GM23338 (cell line): ENCODE measurements at places on chromosomes 1 and 21.

DNA sequence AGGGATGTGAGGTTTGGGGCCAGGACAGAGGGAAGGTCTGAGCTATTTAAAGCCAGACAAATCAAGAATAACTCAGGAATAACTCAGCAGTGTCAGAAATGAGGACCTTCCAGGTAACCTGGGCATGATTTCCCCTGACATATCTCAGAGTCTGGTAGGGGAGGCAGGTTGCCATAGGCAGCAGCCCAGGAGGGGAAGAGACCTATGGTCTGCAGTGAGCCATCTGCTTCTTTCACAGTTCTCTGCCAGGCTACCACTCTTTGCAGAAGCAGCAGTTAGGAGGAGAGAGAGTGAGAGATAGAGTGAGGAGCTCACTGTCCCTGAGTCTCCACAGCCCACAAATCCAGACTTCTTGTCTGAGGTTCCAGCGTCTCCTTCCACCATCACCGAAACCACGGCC, 6.3 kb upstream of the VSIG8 start:
- DNase-seq: no peak

- DNase-seq: no peak
Measured at GRCh38 chr1:18668750-18669404, 38.2 kb downstream of the PAX7 start.

DNA sequence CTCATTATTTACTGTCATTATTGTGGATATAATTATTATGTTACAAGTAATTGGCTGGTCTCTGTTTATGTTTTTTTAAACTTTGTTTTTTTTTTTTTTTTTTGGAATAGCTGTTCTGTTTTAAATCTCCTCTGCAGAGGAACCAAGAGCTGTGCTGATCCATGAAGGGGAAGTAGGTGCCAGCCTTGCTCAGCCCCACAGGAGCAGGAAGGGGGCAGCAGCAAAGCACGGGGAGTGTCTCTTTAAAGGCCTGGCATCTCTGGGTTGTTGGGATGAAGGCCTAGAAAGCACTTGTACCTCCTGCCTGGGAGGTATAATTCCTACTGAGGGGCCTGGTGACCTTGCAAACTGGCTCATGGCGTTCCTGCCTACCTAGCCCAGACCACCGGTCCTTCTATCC, 2.5 kb upstream of the GRHL3 start:
- no peak for DNase-seq

DNA sequence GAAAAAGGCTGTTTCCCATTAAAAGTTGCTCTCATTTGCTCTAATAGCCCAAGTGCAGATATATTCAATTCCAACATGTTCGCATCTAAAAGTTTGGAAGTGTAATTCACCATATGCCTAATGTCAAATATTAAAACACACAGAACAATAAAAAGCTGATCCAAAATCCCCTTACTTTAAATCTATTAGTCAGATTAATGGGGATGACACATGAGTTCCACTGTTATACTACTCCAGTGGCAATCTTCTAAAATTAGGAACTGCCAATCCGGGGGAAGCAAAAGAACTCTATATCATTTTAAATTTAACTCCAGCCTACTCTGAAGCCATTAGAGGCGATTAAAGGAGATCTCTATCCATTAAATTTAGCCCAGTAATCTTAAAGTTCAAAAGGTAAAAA, 317.1 kb downstream of the NTNG1 start:
- DNase-seq: no peak

DNA sequence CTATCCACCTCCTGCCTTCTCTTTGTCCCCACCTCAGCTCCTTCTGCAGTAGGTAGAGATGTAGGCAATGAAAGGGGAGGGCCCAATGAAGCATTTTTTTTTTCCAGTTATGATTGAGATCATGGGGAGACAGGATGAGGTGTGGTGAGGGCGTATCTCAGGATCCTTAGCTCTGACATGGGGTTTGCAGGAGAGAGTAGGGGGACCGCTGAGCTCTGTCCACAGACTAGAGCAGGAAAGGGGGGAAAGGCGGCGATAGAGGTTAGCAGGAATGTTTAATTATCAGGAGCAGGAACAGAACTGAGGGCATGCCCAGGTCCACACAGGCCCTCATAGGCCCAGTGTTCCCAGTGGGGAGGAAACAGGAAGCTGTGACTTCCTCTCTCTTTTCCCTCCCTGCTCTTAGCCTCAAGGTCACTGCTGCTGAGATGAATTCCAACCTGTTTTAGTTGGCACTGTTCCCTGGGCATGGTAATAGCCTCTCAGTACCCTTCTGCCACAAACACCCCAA, 901 bp upstream of the RXFP4 start:
- no peak for DNase-seq

DNA sequence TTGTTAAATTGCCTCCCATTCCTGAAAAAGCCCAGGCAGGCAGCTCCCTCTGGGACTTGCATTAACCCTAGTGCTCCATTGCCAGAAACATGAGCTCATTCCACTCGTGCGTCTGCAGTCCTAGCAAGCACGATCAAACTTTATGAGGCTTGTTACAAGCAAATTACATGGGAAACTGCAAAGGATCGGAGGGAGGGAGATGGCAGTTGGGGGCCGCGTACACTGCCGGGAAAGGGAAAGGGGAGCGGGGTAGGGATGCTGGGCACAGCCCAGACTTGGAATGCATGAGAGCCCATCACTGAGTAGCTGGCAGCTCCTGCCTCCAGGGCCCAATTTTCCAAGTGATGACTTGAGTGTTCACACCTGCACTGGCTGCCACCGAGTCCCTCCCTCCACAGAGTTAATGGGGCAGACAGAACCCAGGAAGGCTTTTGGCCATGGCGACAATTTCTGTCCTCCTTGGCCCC, 169.9 kb downstream of the BRINP2 start:
- DNase-seq: no peak

GRCh38 chr1:67672260-67672803, 12.7 kb upstream of the GADD45A start:
- DNase-seq: no peak

GRCh38 chr1:150073516-150073915, 5.9 kb downstream of the VPS45 start:
- no peak for DNase-seq

GRCh38 chr1:98704474-98704873, 43.0 kb downstream of the SNX7 start:
- DNase-seq: peak; percentile 85

GRCh38 chr1:100735244-100735643, 15.7 kb downstream of the VCAM1 start:
- no peak for DNase-seq

- no peak for DNase-seq
Measured at GRCh38 chr1:41347276-41347675, 14.0 kb upstream of the FOXO6 start.

DNA sequence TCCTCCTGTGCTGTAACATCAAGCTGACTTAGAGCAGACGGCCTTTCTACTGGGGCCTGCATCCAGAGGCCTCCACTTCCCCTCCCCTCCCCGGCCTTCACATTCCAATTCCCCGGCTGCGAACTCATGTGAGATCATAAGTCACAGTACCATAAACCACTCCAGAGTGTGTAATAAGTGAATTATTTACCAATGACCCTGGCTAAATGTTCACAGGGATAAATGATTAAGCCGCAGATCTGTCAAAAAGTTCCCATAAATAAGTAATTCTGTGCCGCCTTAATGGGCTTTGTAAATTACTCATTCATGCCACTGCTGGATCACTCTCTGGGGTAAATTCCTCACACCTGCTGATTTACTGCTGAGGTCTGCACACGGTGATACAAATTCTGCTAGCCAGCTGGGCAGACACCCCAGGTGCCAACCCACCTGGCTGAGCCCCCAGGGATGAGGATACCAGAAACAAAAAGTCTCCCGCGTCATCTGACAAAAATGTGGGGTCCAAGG, 27.4 kb upstream of the KIRREL1 start:
- peak; percentile 8 for DNase-seq

DNA sequence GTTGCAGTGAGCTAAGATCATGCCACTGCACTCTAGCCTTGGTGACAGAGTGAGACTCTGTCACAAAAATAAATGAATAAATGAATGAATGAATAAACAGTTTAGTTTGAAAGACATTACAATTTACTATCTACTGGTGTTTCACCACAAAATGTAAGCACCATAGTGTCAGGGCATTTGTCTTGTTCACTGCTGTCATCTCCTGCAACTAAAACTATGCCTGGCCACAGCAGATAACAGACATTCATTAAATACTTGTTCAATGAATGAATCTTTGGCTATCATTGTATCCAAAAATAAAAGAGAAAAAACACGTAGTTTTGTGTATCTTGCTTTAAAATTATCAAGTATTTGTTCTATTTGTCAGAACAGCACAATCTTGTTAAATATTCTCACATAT, 32.5 kb downstream of the SASS6 start:
- DNase-seq: no peak

DNA sequence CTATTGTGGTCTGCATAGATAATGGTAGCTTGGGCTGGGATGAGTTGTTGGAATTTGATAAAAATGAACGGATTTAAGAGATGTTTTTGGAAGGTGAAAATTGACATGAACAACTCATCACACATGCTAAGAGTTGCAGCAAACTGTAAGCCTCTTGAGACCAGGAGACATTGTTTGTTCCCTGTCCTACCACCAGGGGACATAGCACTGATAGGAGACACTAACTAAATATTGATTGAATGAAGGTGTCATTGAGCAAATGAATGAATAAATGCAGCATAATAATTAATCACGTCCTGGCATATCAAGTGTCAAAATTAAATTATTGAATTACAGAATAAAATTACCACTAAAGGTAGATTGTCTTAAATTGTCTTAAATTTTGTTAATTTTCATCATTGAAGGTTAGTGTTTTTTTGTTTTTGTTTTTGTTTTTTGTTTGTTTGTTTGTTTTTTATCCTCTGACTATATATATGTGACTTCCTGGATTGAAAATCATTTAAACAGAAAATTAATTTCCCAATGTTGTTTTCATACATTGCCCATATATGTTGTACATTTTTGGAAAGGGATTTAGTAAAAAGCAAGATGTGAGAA, 285.3 kb upstream of the C1orf105 start:
- peak; percentile 75 for DNase-seq

- DNase-seq: no peak
Measured at GRCh38 chr1:18360251-18360650, 120.5 kb upstream of the KLHDC7A start.

GRCh38 chr1:9835758-9836631, 12.2 kb upstream of the CLSTN1 start:
- peak; percentile 80 for DNase-seq
